T-helper 2 cell (primary cell): ENCODE measurements at places on chromosomes 6 and 20.

DNA sequence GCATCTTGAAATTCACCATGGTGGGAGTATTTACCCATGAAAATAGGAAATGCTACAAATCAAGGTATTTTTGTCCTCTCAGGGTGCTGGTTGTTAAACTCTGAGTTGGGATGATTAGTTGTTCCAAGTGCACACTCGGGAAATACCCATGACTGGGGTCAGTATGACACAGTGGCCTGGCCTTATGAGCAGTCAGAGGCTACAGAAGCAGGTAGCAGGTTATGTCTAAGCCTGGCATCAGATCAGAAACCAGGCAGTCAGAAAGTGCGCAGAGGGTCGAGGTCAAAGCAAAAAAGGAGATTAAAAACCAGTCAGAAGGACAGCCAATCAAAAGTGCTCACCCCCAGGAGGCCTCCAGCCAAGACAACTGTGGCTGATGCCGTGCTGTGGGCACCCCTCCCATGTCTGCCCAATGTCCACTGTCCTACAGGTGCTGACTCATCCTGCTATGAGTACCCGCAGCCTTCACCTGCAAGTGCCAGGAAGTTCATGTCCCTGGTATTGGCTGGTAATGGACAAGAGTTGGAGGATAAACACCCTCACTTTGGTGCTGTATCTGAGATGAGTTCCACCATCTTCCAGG lies 117.4 kb upstream of the SLC24A3 start:
- DNase-seq, result no peak

GRCh38 chr6:156866220-156867015 lies 89.2 kb downstream of the ARID1B start:
- DNase-seq, result no peak

DNA sequence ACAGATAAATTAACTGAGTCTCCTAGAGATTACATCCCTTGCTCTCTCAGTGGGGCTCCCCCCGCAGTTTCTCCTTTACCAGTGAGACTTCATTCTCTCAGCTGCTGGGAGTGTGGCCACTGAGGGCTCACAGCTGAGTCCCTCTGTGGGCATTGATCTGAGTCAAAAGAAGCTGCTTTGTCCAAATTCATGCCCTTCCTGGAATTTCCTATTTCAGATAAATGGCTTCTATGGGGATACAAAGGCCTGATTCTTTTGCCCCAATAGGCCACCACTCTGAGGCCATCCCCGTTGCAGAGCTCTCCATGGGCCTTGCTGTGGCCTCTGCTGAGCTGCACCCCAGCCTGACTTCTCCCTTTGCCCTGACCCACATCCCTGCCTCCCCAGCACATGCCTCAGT lies 10.0 kb downstream of the CST5 start:
- no peak for DNase-seq

DNA sequence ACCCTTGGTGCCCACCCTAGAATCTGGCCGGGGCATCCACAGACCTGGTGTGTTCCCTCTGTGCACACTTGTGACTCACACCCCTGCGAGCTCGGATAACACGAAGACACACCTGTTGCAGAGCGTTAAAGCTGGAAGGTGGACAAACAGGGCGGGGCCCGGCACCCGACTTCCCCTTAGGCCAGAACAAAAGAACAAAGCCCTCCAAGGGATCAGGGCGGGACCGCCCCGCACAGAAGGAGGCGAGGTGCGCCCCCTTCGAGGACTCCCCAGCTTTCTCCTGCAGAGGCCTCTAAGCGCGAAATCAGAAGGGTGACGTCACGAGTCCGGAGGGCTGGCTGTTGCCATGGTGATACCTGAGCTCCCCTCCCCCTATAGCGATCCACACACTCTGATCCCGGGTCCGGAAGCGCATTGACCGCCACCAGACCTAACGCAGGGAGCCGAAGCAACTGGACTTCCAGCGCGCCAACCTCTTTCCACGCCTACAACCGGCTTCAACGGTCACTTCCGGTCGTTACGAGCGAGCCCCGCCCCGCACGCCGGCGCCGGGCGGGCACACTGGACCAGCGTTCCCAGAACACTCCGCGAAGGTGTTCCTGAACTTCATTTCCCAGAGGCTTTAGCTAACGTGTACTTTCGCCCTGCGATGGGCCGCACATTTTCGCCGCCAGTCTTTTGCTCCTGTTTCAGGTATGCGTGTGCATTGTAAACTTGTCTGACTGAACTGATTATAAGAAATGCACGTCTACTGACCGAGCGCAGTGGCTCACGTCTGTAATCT lies at the start of gene ZNF184:
ZNF184 (minus strand) TSS at position 489 of the 784 bp plus-strand sequence. CDS start 811 bp downstream, outside the sequence.
- peak; percentile 85 for DNase-seq

DNA sequence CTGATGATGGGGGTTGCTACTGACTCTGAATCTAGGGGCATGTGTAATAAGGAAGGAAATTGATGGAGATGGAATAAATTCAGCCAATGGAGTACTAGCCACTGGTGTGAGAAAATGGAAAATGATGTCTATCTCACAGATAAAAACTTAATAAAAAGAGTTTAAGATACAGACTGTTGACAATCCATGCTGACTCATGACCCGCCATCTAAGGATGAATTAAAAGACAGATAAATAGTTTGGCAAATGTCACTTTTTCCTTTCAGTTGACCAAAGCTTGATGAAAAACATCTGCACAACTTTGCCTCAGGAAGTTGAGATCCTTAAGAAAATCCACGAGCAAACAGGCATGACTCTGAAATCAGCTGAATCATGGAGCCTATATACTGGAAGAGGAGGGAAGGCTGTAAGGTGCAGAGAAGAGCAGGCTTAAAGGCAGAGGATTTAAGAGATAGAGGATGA lies 82.6 kb upstream of the BMP5 start:
- DNase-seq, result no peak
